Mesenteric fat pad (tissue), 1 donor: ENCODE measurements at places on chromosomes 2 and 18. TPM values are rescaled to one million over a fixed set of nuclear protein-coding genes. Genes with fewer than 3 reads are reported as not detected.

The KLHL30 gene
- 4.4 TPM for total RNA-seq

The C2orf72 gene
- not detected for total RNA-seq

The ASB18 gene
- total RNA-seq = not detected

The SULT1C2 gene
- total RNA-seq = 0.64 TPM

- DNase-seq = no peak
Observed at GRCh38 chr2:32532961-32533360, 94.9 kb upstream of the TTC27 start.

- DNase-seq = no peak
Observed at GRCh38 chr2:231640241-231640640, 47.6 kb downstream of the TEX44 start.
